GM12878 (cell line): ENCODE measurements at places on chromosomes 12 and 14.

DNA sequence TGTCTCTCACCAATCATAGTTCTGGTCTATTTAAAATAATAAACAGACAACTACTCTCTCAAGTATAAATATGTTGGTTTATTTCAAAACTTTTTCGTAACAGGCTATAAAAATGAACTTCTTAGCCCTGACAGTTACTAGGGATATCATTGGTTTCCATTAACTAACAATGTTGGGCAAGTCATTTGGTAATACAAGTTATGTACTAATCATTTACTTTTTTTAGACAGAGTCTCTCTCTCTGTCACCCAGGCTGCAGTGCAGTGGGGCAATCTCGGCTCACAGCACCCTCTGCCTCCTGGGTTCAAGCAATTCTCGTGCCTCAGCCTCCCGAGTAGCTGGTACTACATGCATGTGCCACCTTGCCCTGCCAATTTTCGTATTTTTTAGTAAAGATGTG, 14.6 kb upstream of the KANSL2 start:
- DNase-seq, result no peak

- DNase-seq, result no peak
These were observed 105.7 kb upstream of the RASSF8 start for GRCh38 chr12:25852792-25853191.

- no peak for DNase-seq
These were observed 404.3 kb upstream of the NOVA1 start for GRCh38 chr14:27002179-27002578.

DNA sequence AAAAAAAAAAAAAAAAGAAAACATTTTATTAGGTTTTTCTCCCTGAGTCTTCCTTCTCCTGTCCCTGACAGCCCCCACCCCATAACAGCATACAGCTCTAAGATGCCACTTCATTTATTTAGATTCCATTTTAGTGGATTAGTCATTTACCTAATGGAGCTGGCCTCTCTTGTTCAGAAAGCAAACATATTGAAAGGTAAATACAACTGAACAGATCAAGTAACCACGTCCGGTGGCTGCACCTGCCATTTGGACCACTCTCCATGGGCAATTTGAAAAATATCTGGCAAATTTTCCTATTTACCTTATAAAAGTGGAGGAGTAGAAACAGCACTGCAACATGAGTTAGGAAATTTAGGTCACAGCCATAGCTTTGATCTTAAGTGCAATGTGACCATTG, 254.6 kb downstream of the C12orf42 start:
- DNase-seq, result no peak

DNA sequence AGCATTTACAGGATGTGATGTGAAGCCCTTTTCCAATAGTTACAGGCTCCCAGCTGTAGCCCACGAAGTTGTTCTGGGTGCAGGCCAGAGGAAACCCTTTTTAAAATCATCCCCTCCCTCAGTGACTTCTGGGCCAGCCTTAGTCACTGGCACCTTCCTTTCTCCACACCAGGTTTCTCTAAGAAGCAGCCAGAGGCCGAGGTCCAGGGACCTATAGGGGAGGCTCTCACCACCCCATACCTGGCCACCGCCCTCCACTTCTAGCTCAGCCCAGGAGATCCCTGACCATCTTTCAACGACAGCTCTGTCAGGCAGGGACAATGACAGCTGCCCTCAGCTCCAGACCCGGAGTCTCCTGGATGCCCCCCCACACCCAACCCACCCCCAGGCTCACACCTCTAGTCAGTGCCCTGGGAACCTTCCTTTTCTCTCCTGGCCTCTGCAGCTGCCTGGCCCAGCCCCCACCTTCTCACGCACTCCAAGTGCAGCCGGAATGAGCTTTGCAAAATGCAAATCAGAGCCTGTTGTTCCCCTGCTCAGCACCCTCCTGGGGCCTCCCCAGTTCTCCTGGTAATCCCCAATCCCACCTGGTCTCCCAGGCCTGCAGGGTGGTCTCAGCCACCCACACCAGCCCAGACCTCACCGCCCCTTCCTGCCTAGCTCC, 46.7 kb downstream of the TESC start:
- DNase-seq, result no peak

DNA sequence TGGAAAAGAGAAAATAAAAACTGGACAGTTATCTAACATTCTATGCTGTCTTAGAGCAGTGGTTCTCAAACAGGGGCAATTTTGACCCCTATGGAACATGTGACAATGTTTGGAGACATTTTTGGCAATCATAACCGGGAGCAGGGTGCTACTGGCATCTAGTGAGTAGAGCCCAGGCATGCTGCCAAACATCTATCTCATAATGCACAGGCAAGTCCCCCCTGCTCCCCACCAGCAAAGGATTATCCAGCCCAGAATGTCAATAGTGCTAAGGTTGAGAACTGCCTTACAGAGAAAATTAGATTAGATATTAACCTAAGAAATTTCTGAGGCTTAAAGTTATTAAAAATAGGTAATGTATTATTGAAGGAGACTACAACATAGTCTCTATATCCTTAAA, 22.9 kb upstream of the CATSPERB start:
- no peak for DNase-seq

DNA sequence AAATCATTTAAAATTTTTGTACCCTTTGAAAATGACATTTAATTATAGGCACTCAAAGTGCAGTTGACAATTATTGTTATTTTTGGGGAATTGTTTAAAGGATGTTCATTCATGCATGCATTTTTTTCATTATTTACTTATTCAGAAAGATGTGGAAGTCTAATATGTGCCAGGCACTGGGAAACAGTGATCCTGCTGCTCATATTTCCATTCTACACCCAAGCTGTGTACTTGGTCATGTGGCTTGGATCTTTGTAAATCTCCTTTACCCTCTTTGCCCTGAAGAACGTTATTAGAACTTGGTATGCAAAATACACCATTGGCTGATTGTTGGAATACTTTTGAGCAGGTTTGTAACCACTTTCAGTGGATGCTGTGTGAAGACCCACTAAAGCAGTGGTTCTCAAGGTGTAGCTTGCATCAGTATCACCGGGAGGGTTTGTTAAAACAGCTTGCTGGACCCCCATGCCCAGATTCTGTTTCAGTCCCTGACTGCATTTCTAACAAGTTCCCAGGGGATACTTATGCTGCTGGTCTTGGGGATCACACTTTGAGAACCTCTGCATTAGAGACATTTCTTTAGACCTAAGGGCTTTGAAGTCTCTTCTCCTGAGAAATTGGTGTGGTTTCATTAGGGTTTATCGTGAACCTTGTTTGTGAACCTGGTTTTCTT, 47.5 kb downstream of the PRKCH start:
- no peak for DNase-seq

- DNase-seq, result no peak
These were observed 39.6 kb upstream of the NFKBIA start for GRCh38 chr14:35444104-35444503.

- no peak for DNase-seq
These were observed 144.9 kb upstream of the FGD4 start for GRCh38 chr12:32254260-32254956.

DNA sequence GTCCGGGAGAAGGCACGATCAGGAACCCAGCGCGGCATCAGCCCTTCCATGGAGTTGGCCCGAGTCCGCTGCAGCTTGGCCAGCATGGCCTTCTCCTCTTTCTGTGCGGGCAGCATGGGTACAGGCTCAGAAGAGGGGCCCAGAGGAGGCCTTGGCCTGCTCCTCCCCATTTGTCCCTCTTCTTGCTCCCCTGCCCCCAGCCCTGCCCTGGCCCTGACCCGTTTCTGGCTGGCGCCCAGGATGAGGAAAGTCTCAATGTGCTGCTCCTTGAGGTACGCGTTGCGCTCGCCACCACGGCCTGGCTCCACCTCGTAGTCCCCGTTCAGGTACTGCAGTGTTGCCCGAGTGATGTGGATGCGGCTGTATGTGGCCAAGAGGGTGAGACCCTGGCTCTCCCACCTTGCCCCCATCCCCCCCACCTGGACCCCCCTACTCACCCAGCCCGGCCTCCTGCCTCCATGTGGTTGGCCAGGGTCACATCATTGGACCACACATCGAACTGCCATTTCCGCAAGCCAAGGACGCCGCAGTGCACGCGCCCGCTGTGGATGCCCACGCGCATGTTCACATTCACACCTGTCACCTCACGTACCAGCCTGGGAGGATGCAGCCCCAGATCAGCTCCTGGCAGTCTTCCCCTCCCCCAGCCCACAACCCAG, 12.8 kb downstream of the ADCY6 start:
- no peak for DNase-seq

- no peak for DNase-seq
These were observed 150.4 kb upstream of the FAR2 start for GRCh38 chr12:28998662-28999120.

GRCh38 chr14:41875116-41875515, 268.4 kb downstream of the LRFN5 start:
- DNase-seq, result no peak

GRCh38 chr14:79436335-79436734, 775.0 kb downstream of the DIO2 start:
- DNase-seq, result no peak

GRCh38 chr12:96157427-96157826, 36.7 kb upstream of the ELK3 start:
- DNase-seq, result no peak

DNA sequence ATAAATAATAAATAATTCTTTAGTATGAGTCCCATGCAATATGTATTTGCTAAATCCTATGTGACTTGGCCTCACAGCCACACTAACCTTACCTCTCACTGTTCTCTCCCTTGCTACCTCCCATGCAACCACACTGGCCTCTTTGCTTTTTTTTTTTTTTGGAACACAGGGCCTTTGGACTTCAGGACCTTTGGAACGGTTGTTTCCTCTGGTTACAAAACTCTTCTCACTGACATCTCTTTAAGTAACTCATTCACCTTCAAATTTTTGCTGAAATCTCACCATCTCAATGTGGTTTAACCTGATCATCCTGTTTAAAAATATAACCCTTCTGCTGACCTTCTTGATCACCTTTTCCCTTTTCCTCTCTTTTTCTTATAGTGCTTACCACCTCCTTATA, 194.0 kb downstream of the SSPN start:
- DNase-seq, result no peak

GRCh38 chr12:98559666-98560065, 33.8 kb upstream of the SLC25A3 start:
- no peak for DNase-seq

- DNase-seq, result no peak
These were observed 100.6 kb downstream of the TNFAIP2 start for GRCh38 chr14:103223818-103224352.

GRCh38 chr12:108821407-108822397, 35.7 kb downstream of the SSH1 start:
- DNase-seq, result no peak

DNA sequence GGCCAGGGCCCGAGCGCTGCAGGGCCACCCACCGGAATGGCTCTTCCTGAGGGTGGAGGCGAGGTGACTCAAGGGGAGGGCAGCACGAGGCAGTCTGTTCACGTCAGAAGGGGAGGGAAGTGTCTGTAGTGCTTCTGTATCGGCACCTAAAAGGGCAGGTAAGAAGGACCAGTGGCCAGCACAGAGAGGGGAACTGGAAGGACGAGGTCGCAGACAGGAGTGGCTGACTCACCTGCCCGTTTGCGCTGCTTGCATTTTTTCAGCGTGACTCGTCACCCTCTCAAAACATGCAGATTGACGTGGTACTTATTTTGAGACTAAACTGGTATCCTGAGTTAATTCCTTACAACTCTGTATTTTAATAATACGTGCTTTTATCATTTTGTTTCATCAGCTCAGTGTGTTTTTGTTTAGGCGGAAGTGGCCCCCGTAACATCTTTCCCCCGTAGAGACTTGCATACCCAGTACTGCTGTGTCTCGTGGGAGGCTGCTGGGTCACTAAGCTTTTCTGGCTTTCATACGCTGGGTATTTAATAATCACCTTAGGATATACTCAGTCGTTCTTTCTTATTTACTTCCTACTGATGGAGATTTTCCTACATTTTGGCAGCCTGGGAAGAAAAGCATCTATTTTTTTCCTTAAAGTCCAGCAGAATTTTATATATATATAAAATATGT, 26.4 kb downstream of the SFSWAP start:
- no peak for DNase-seq

- DNase-seq, result no peak
These were observed 875 bp downstream of the IRAK3 start for GRCh38 chr12:66189889-66190288.

DNA sequence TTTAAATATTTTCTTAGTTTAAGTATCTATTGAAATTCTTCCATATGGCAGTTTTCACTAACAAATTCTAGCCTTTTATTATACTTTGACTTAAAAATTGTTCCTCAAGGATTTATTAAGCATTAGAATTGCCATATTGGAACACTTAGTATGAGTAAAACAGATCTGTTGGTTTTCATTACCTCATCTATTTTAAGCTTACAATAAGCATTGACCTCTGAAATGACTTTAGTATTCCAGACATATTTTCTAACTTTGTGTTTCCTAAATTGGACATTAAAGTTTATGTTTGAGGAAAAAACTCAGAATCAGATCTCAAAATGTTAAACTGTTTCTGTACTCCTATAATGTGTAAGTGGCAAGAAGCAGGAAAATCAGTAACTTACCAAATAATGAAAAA, 48.4 kb downstream of the CSRP2 start:
- no peak for DNase-seq

DNA sequence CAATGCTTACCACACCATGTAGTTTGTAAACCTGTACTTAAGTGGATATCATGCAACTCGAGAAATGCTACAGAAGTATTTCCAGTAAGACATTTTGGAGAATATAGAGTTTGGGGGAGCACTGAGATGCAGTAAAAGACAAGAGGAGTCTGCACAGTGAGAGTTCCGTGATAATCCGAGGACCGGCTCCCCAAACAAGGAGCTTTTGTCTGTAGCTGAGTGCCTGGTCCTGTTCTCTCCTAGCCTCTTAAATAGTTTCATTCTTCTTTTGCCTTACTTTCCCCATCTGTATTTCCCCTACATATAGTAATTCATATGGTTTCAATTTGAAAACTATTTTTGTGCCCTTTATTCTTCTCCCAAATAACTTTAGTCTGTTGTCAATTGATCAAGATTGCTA, 364.1 kb downstream of the EGLN3 start:
- DNase-seq, result no peak

DNA sequence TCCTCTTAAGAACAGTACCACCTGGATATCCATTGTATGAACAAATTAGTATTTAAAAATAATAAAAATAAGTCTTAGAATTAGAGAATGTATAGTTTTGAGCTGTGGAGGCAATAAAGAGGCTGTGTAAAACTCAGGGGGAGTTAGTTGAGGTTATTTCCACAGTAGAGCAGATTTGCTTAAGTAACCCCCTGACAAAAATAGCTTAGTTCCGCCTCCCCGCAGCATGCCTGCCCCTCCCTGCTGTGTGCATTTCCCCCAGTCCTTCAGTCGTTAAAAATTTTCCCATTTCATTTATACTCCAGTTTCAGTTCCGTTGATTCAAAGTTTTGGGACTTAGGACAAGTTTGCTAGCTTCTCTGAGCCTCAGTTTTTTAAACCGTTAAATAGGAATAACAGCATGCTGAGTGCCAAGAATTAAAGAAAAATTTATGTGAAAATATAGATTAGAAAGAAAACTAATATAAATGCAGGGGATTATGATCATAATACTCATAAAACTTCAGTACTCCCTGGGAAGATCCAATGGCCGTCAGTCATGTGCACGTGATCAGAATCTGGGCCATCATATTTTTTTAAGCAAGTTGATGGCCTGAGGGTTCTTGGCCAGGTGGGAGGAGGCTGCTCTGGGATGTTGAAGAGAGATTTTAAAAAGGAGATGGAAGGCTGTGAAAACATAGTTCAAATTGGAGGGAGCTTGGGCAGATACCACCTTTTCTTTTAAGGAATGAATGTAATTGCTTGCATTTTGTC, 14.5 kb upstream of the SLC38A2 start:
- no peak for DNase-seq
